ENCODE measurements at places on chromosomes 1 and 21. TPM values are rescaled to one million over a fixed set of nuclear protein-coding genes. Genes with fewer than 3 reads are reported as not detected.

GRCh38 chr1:156508955-156509234, 8.3 kb upstream of the MEF2D start:
- no peak for DNase-seq

DNA sequence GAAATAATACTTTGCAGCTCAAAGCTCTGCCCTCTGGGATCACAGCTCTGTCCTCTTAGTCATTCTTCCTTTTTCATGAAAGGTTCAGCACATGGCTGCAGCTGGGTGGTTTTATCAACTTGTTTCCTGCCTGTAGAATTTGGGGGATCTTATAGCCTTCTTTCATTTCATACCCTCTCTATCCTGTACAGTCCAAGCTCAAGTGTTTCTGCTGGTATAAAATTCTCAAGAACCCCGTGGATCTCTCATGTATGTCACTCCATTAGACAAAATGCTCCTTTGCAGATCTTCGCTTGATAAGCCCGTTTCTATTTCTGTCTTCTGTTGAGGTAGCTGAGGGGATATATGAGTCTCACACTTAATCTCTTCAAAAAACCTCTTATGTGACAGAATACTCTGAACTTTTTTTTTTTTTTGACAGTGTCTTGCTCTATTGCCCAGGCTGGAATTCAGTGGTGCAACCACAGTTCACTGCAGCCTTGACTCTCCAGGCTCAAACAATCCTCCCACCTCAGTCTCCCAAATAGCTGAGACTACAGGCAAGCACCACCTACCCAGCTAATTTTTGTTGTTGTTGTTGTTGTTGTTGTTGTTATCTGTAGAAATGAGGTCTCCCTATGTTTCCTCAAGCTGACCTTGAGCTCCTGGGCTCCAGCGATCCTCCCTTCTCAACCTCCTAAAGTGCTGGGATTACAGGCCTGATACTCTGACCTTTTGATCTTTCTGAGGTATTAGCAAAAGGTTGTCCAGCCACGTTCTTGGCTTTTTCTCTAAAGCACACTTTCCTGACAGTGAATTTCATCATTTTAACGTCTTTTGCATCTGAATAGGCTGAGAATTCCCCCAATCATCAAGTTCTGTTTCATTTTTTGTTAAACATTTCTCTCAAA, 24.6 kb upstream of the COL9A2 start:
- no peak for DNase-seq

- peak; percentile 79 for DNase-seq
These were observed 36.7 kb downstream of the CAPN2 start for GRCh38 chr1:223748773-223749733.

DNA sequence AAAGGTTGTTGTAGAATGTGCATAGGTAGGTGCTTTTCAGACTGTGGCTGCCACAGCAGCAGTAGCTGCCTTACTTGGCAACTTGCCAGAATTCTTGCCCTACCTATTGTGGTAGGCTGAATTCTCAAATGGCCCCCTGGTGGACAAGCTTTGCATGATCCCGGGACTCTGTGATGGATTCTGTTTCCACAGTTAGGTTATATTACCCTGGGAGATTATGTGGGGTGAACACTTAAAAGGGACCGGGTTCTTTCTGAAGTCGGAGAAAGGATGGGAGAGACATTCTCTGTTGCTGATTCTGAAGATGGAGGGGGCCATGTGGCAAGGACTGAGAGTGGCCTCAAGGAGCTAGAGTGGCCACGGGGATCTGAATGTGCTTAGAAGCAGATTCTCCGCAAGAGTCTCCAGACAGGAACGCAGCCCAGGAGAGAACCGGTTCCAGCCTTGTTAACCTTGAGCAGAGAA, 32.1 kb upstream of the KCNE1 start:
- DNase-seq: peak; percentile 75

DNA sequence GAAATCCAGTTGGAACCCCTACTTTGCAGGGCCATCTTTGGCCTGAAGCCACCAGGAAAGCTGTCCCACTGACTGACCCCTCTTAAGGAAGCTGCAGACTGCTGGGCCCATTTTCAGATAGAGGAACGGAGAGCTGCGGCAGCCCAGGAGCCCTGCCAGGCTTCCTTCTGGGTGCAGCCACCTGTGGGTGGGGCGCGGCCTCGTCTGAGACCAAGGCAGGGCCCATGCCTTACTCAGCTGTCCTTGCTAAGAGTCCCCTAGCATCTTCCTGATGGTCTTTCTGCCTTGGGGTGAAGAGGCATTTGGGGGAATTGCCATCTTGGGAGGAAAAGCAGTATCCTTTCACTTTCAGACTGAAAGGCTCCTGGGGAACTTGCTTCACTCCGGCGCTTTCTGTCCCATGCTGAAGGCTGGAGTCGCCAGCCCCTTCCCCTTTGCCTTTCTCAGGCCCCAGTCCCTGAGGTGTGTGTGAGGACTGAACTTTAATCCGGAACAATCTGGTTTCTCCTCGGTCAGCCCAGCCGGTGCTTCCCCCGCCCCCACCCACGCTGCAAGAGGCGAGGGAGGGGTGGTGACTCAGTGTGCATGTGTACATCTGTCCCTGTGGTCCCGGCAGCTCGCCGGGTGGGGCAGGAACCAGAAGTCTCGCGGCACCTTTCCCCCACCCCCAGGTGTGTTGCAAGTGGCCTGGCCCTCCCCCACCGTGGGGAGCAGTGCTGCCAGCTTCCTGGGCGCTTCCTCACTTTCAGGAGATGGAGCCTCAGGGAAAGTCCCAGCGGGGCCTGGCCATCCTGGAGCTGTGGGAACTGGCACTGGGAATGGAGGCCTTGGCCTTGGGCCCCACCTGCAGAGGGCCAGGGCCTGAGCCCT, 5.1 kb downstream of the ZC3H12A start:
- peak; percentile 83 for DNase-seq

DNA sequence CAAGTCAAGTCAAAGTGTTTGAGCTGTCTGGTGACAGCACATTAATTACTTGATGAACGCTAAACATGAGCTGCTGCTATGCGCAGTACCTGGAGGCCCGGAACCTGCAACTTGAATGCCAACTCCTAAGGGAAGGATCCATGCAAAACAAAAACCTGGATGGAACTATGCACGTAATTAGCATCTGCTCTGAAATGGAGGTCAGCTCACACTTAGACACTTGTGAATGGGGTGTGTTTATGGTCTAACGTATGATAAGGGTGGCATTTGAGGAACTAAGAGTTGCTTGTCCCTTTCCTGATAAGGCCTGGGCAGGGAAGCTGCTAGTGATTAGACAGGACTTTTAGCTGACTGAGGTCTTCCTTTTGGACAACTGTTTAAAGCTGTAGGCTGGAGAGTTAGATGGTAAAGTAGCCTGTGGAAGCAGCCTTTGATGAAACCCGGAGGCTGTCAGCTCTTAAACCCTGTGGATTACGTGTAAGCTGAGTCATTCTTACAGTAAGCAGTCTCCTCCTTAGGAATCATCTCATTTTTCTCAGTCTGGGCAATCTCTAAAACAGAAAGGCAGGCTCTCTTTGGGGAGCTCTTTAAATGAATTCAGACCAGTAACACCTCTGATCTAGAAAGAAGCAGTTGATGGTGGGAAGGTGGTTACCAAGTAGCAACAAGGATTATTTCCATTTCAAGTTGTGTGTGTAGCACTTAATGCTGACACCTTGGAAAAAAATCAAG, 6.8 kb downstream of the TENT5C start:
- DNase-seq: no peak

Gene LAMC2
- 3.4 TPM for total RNA-seq

Gene TPTE
- 123 TPM for total RNA-seq
